Activated T-helper 1 cell treated with anti-CD3 and anti-CD28 coated beads, Interleukin-12 subunit alpha, Interleukin-12 subunit beta, Interleukin-2, Interleukin-4 antibody, amounts not matched to agents 30 ng/mL and 10 ng/mL and 1 ng/mL, durations not matched to agents 14 hours and 24 hours and 36 hours (primary cell): ENCODE measurements at places on chromosomes 7 and 10.

- H3K36me3 ChIP-seq: no peaks in the 10 kb centered on the region
- H3K27me3 ChIP-seq: peaks cover 2% of the 10 kb centered on the region
- no peak overlapping the region for H3K4me3 ChIP-seq
- no peaks in the 10 kb centered on the region for H3K4me1 ChIP-seq
- no peak for DNase-seq
These were observed 166.9 kb downstream of the PAXIP1 start for GRCh38 chr7:154836021-154836448.

GRCh38 chr7:155594163-155594732 lies 47.9 kb upstream of the CNPY1 start:
- peaks cover 13% of the 10 kb centered on the region for H3K27me3 ChIP-seq
- peaks cover 15% of the 10 kb centered on the region for H3K4me1 ChIP-seq
- no peak overlapping the region for H3K4me3 ChIP-seq
- H3K27ac ChIP-seq: no peak overlapping the region

- H3K4me3 ChIP-seq: no peak overlapping the region
- no peaks in the 10 kb centered on the region for H3K4me1 ChIP-seq
- H3K27me3 ChIP-seq: no peaks in the 10 kb centered on the region
- DNase-seq: no peak
These were observed 24.0 kb upstream of the ABCB4 start for GRCh38 chr7:87499494-87499893.

- H3K27ac ChIP-seq: no peak overlapping the region
- no peak for DNase-seq
- no peak overlapping the region for H3K4me3 ChIP-seq
- H3K36me3 ChIP-seq: no peaks in the 10 kb centered on the region
- peaks cover 6% of the 10 kb centered on the region for H3K27me3 ChIP-seq
- peaks cover 18% of the 10 kb centered on the region for H3K4me1 ChIP-seq
These were observed 40.7 kb upstream of the ZMIZ1 start for GRCh38 chr10:79028056-79028430.

DNA sequence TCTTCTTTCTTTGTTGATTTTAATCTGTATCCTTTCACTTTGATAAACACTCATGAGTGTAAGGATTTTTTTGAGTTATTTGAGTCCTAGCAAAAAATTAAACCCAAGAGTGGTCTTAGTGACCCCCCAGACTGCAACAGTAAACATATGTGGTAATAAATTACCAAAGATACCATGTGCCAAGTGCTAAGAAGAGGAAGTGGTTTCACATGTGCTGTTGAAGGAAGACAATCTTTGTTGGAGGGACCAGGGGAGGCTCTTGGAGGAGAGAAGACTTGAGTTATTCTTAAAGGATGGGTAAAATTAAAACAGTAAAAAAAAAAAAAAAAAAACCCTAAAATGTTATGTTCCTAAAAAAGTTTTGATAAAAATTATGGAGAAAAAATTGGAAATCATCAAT lies 150.2 kb downstream of the SEC23IP start:
- no peaks in the 10 kb centered on the region for H3K36me3 ChIP-seq
- no peak overlapping the region for H3K27ac ChIP-seq
- H3K27me3 ChIP-seq: peaks cover 2% of the 10 kb centered on the region

- no peak overlapping the region for H3K27ac ChIP-seq
- no peaks in the 10 kb centered on the region for H3K36me3 ChIP-seq
- peaks cover 68% of the 10 kb centered on the region for H3K27me3 ChIP-seq
- no peak overlapping the region for H3K4me3 ChIP-seq
- no peaks in the 10 kb centered on the region for H3K4me1 ChIP-seq
These were observed 64.2 kb upstream of the PITRM1 start for GRCh38 chr10:3236644-3237404.

- no peak overlapping the region for H3K27ac ChIP-seq
- no peaks in the 10 kb centered on the region for H3K36me3 ChIP-seq
- no peak overlapping the region for H3K4me3 ChIP-seq
These were observed 134.3 kb downstream of the ACTR3B start for GRCh38 chr7:152893801-152894294.

DNA sequence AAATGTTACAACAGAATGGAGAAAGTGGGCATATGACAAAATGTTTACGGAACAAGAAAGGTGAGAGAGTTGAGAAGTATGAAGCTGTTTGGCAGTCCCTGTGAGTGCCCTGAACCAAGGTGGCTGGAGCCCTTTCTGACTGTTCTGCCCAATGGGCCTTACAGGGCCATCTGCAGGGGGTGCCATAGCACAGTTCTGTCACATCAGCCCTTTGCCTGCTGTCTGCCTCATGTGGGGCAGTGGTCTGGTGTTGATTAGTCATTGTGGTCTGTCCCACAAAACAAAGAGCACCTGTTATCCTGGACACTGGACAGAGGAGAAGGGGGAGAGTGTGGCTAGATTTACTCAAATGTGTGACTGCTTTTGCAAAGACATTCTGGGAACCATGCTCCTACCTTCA lies 51.5 kb upstream of the OSBPL3 start:
- H3K4me3 ChIP-seq: no peak overlapping the region
- H3K27me3 ChIP-seq: peaks cover 6% of the 10 kb centered on the region
- peaks cover 4% of the 10 kb centered on the region for H3K36me3 ChIP-seq
- DNase-seq: no peak
- H3K4me1 ChIP-seq: peaks cover 40% of the 10 kb centered on the region
- H3K27ac ChIP-seq: no peak overlapping the region

DNA sequence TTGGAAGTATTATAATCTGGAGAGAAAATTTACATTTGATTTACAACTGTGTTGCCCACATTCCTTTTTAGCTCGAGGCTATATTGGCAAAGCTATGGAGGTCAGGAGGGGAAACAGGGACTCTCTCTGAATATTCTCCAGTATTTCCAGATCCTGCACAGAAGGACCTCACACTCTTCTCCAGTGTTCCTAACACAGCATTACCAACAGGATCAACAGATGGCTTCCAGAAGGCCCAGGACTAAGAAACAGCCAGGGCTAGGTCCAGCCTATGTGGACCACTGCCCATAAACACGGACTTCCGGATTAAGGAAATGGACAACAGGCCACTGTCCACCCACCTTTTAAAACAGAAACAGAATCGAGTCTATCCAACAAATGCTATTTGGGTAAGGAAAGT lies 65.3 kb downstream of the CHCHD3 start:
- no peaks in the 10 kb centered on the region for H3K27me3 ChIP-seq
- peaks cover 6% of the 10 kb centered on the region for H3K36me3 ChIP-seq
- no peak overlapping the region for H3K27ac ChIP-seq
